MV-4-11 (cell line): ENCODE measurements at places on chromosomes 5 and 9.
A peak's percentile ranks its signal among the peaks of the same experiment; 100 is the strongest.

DNA sequence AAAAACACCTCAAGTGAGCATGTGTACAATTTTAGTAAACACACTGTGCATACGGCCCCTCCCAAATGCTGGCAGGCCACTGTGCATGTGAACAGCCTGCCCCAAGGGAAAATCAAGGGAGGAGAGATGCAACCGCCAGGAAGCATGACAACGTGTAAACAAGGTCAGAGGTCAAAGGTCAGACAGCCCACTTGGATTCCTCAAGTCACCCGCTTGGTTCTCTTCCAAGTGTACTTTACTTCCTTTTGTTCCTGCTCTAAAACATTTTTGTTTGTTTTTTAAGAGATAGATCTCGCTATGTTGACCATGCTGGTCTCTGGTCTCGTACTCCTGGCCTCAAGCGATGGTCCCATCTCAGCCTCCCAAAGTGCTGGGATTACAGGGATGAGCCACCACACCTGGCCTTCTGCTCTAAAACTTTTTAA is 126.7 kb upstream of the SHB start:
- no peak for DNase-seq

DNA sequence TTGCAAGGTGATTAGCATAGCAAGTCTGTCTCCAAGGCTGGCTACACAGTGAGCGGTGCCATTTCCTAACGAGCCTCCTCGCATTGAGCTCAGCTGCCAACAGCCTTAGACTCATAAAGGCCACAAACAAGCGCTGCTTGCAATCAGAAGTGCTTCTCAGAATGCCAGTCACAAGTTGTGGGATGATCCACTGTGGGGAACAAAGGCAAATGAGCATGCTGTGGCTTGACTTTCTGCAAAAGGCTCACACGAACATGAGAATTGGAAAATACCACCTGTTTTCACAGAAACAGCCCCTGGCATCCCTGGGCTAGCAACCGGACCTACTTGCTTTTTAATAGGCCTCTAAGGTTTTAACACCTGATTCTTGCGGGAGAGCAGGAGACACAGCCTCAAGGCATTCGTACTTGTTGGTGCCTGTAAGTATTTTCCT is 215.5 kb downstream of the FANCC start:
- DNase-seq, result no peak

GRCh38 chr5:53319315-53319714 is 161.1 kb upstream of the FST start:
- DNase-seq, result no peak

DNA sequence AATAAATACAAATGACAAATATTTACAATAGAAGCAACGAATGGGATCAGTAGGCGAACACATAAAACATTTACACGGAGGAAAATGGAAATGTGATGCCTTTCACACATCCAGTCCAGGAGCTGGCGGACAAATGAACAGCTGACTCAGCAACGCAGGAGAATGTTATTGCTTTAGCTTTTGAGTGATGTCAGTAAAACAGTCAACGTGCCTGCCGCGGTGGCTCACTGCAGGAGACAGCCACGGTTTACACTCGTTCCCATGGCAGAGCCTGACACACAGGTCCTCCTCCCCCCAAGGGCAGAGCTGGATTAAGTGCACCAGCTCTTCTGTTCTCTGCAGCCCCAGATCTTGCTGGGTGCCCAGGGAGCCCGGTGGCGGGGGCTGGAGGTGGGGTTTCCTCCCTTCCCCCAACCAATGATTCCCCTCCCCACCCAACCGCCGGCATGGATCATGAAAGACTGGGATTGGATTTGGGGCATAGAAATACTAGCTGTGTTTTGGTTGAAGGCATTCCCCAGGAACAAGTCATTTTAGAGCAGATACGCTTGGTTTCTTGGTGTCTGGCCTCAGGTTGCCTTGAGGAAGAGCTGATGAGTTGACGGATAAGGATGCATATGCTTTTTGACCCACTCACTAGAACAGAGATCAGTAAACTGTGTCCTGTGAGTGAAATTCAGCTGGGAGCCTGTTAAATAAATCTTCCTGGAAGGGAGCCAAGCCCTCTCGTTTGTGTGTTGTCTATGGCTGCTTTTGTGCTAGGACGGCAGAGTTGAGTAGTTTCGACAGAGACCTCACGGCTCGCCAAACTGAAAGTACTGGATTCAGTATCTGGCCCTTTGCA is 12.5 kb downstream of the STC2 start:
- no peak for DNase-seq

- DNase-seq, result peak; percentile 21
Observed at GRCh38 chr9:133726401-133727276, 11.5 kb downstream of the SARDH start.

- DNase-seq, result no peak
Observed at GRCh38 chr5:171975877-171976667, 30.4 kb downstream of the FBXW11 start.

DNA sequence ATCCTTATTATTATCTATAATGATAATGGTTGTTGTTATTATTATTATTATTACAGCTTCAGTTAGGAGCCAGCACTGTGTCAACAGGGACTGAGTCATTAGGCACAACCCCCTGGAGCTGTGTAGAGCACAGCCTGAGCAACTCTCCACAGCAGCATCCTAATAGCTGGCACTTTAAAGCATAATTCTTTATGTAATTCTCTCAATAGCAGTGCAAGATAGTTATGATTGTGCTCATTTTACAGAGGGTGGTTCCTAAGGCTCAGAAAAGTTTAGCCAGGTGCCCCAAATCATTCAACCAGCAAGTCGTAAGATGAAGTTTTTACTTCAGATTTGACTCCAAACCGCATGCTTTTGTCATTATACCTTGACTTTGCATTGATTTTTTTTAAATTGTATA is 390.3 kb downstream of the ANXA1 start:
- no peak for DNase-seq

DNA sequence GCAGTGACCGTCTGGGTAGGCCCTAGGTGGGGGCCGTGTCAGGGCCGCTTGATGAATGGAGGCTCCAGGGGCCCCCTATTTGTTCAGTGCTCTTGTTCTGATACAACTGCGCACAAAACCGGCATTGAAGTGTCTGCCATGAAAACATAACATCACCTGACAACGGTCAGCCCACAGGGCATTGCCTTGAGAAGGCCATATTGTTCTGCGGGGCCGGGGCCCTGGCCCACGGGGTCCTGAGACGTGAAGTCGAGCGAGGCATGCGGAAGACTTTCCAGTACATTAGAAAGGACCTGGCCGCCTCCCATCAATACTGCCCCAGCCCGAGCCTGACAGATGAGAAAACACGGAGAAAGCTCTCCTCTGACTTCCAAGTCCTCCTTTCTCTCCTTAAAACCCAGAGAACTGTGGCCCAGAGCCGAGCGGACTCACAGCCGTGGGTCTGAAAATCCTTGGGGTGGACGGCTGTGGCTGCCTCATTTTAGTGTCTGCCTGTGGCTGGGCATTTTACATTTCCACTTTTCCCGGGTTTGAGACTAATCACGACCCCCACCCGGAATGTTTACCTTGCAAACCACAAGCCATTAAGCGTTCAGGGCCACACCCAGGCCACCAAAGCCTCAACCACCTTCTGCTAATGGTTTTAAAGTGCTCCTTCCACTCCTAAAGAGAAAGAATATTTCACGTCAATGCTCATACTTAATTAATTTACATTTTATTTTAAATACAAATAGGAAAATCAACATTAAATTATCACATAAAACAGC is 391.0 kb upstream of the IRX2 start:
- no peak for DNase-seq

DNA sequence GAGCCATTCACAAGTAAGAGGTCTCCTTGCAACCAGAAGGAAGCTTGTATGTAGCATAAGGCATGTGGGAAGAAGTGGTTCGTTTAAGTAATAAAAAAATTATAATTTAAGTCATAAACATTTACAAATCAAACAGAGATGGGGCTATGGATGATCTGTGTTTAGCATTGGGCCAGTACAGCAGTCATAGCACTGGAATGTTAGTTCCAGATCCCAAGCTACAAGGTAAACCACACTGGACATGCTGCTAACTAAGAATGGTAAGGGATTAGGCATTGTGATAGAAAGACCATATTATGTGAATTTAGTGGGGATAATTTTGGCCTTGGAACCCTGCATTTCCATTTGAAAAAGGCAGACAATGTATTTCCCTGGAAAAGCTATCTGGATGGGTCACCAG is 170.4 kb upstream of the KCNN2 start:
- no peak for DNase-seq

- no peak for DNase-seq
Observed at GRCh38 chr5:50766462-50766861, 100.0 kb downstream of the PARP8 start.

DNA sequence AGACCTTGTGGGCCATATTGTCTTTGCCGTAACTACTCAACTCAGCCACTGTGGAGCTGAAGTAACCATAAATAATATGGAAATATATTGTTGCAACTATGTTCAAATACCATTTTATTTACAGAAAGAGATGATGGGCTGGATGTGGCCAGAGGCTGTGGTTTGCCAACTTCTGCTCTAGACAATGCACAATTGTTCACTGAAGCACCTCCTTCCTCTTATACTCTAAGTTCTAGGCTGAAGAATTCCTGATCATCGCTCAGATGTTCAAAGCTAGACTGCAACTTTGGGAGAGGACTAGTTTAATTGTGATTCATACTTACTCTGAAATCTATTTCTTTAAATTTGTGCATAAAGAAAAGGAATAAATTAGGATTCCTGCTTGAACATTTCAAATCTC is 245.0 kb downstream of the TAF11L14 start:
- DNase-seq, result peak; percentile 64

- no peak for DNase-seq
Observed at GRCh38 chr5:147854894-147855773, 23.4 kb upstream of the SCGB3A2 start.

DNA sequence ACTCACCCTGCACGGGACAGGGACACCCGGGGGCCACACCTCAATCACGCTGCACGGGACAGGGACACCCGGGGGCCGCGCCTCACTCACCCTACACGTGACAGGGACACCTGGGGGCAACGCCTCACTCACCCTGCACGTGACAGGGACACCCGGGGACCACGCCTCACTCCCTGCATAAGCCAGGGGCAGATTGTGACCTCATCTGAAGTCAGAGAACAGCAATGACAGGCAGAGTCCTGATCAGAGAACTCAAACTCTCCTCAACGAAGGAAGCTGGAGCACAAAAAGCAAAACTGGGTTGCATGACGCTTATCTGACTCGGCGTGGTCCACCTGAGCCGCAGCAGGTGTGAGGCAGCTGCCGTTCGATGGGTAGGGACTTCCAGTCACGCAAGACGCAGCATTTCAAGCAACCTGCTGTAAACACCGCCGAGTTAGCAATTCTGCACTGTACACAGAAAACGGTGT is 3.2 kb downstream of the TERT start:
- DNase-seq, result no peak

DNA sequence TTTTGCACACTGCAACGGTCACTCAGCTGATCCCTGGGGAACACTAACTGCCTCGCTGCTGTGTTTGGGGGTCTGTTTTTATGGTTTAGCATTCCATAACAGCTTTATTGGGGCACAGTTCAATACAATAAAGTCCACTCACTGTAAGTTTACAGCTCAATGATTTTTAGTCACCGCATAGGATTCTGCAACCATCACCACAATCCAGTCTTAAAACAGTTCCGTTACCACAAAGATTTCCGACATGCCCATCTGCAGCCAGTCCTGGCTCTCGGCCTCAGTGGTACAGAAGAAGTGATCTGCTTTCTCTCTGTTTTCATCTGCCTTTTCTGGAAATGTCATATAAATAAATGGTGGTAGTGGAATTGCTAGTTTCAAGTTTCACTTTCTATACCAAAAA is 23.6 kb downstream of the OR2V2 start:
- peak; percentile 56 for DNase-seq

GRCh38 chr5:169006842-169007790 is 293.8 kb downstream of the SLIT3 start:
- no peak for DNase-seq

GRCh38 chr9:14097215-14097614 is 216.7 kb downstream of the NFIB start:
- no peak for DNase-seq

GRCh38 chr5:34533582-34534522 is 122.3 kb upstream of the RAI14 start:
- DNase-seq, result no peak

- no peak for DNase-seq
Observed at GRCh38 chr9:95498641-95499040, 18.1 kb downstream of the PTCH1 start.

DNA sequence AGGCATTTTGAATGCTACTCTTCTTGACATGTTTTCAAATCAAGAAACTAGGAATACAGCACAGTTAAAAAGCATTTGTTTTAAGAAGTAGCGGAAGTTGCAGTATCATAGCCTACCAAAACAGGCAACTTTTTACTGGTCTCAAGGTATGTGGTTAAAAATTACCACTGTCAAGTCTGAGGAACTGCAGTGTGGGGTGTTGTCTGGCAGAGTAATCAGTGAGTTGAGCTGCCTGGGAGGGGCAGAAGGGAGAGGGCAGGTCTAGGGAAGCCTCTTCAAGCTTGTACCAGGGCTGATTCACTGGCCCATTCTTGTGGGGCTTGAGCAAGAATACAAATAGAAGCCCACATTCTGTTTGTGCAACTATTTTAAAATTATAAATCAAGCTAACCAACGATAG is 42.4 kb upstream of the SV2C start:
- no peak for DNase-seq

GRCh38 chr5:148543727-148544126 is 110.6 kb downstream of the HTR4 start:
- no peak for DNase-seq

DNA sequence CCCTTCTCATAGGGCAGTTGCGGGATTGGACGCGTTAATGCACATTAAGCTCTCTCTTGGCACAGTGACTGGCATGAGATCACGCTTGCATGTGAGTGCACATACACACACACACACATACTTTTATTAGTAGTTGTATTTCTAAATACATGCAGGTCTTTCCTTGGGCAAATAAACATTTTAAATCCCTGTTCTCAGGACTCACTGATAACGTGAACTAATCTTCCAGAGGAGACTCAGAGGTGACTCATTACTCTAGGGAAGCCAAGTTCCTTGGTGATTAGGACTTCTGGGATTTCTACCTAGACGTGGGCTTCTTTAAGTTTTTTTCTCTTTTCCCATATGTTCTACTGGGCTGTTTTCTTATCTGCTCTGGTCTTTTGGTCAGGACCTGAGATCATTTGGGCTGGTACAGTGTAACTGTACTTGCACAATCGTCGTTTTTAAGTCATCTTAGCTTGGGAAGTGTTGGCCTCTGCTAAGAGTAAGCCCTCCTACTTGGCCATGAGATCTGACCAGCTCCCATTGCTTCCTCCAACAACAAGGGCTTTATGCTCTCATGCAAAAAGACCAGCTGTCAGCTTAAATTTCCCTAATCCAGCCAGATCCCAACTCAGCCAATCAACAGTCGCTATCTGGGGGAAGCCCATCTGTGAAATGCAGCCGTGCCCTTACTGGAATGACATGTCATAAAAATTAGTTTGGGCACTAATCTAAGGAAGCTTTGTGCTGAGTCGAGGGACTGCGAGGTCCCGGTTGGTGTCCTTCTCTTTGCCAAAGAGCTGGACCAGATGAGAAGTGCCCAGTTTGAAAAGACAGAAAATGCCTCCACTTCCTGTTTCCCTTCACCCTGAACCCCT is 176.4 kb upstream of the ANKRD55 start:
- DNase-seq, result no peak
